Stimulated activated CD4-positive, alpha-beta T cell treated with anti-CD3 and anti-CD28 coated beads, Interleukin-15, amount 100 ng/mL, for 1 hour (primary cell): ENCODE measurements at places on chromosomes 7 and 10.

- DNase-seq = no peak
These were observed 46.4 kb upstream of the NXPH1 start for GRCh38 chr7:8386926-8387550.

- DNase-seq = no peak
These were observed 96.4 kb downstream of the CUX1 start for GRCh38 chr7:101913851-101914250.

GRCh38 chr7:100641860-100642533 lies 645 bp upstream of the TFR2 start:
- no peak for DNase-seq

DNA sequence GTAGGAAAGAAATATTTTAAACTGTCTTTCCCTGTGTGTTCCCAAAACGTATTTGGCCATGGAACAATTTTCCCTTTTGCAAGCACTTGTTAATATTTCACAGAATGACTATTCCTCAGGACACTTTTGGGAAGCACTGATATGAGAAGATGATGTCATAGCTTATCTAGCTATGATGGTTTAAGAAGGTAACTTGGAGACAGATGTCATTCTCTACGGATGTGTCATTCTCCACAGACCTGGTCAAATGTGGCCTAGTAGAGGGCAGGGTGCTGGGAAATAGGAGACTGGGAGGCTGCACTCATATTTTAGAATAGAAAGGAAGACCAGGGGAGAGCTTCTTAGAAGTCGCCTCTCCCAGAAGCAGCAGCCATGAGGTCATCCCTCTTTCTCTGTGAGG lies 220.7 kb upstream of the GLI3 start:
- no peak for DNase-seq

DNA sequence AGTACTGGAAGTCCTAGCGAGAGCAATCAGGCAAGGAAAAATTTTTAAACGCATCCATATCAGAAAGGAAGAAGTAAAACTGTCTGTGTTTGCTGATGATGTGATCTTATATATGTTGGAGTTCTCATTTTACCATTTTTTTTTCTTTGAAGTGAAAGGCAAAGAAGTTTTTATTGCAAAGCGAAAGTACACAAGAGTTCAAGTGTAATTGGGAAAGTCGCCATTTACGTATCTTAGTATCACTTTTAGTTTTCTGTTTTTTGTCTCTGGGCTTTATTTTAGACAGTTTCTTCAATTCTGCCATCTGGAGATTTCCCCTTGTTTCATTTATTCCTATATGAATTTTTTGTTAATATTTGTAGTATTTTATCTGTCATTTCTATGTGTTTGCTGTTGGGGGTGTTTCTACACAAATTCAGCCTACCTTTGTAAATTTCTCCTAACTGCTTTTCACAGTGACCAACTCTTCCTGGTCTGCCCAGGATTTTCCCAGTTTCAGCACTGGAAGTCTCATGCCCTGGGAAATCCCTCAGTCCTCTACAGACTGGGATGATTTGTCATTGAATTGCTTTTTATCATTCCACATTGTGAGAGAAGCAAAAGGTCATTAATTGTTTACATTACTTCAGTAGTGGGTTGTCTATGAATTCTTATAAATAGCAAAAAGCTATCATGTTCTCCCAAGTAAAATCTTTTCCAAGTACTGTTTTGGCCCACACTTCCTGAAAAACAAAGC lies 23.2 kb downstream of the BET1 start:
- DNase-seq = no peak

- DNase-seq = no peak
These were observed 23.0 kb upstream of the EGFR start for GRCh38 chr7:54995610-54996363.

DNA sequence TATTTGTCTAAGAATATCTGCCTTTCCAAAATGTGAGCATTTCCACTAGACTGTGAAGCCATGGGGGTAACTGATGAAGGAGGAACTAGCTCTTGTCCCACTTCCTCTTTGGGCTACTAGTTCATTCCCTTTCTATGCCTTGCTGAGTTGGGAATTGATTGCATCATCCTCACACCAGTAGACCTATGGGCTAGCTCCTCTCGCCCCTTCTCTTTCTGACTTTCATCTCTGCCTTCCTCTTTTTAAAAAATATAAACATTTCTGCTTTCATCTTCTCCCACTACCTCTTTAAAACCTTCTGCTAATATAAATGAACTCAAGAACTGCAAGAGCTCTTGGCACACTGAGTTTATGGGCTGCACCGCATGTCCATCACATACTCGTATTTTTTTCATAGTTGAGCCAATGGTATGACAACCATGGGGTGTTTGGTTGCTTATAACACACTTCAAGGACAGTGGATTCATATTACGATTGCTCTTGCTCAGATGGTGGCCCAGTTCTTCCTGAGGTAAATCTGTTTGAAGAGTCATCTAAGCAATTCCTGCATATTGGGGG lies 182.0 kb downstream of the REEP3 start:
- no peak for DNase-seq
